ENCODE measurements at places on chromosomes 5 and 9.

- DNase-seq, result no peak
Measured at GRCh38 chr9:22469928-22470544, 23.4 kb downstream of the DMRTA1 start.

DNA sequence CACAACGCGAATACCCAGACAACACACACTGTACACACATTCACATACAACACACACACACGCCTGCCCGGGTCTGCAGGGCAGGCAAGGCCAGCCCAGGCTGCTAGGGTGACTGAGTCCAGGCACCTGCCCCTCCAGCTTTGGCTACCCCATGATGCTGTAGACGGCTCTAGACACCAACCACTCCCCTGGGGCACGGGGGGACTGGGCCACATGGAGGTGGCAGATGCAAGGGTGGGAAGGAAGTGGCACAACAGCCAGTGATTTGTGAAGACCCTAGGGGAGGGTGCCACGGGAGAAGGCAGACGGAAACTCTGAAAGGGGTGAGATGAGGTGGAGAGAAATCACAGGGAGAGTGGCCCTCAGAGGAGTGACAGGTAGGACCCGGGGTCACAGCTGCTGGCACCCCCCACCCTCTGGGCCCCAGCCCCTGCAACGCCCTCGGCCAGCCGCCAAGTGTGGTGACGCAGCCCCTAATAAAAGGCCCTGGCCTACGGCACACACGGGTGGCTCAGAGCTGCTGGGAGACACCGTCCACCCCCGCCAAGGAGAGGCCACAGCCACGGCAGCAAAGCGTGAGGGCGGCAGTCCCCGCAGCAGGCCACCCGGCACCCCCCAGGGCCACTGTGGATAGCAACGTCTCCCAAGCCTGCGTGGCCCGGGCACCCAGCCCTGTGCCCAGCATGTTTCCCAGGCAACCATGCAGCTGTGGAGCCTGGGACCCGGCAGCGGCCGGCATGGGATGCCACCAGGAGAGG is 6.6 kb upstream of the CCDC187 start:
- no peak for DNase-seq

GRCh38 chr9:122857815-122858214 is 29.4 kb upstream of the PDCL start:
- no peak for DNase-seq

DNA sequence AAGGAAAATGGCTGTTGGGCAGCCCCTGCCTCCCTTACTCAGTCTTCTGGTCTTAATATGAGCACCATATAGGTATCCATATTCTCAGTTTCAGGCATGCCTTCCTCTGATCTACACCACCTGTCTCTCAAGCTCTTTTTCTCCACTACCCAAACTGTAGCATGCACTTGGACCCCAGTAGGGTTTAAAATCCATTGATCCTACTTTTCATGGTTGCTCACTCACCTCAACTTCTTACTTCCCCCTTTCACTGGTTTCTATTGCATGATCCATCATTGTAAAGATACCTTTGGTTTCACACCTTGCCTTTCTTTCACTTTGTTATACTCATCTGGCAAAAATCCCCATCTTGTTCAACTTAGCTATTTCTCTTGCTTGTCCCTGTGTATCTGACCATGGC is 159.4 kb downstream of the KDM4C start:
- DNase-seq, result no peak

GRCh38 chr5:178385496-178385890 is 152.9 kb upstream of the PHYKPL start:
- no peak for DNase-seq
